ENCODE measurements at places on chromosomes 2 and 18.

DNA sequence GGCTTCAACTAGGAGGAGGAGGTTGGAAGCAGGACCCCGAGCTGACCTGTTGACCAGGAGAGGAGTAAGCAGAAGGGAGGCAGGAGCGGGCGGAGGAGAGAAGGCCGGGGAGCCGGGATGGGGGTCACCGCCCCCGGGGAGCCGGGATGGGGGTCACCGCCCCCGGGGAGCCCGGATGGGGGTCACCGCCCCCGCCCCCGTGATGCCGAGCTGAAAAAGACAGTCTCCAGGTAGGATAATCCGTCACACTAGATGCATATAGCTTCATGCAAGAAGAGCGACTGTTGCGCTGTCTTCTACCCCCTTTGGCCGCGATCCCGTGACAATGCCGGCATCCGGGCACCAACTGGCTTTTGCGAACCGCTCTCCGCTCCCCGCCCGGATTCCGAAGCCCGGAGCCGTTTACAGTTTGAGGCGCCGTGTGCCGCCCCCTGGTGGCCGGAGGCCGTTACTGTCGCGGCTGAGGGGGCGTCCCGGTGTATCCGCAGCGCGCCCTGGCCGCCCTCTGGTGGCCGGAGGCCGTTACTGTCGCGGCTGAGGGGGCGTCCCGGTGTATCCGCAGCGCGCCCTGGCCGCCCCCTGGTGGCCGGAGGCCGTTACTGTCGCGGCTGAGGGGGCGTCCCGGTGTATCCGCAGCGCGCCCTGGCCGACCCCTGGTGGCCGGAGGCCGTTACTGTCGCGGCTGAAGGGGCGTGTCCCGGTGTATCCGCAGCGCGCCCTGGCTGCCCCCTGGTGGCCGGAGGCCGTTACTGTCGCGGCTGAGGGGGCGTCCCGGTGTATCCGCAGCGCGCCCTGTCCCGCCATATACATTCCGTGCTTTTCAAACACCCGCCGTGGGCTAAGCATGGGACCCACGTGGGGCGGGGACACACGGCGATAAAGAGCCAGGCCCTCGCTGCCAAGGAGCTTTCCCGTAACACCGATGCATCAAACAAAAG is 89.6 kb downstream of the ACTR3 start:
- DNase-seq = peak; percentile 57

GRCh38 chr18:49476664-49477411 is 10.2 kb downstream of the C18orf32 start:
- DNase-seq = peak; percentile 86

- no peak for DNase-seq
Measured at GRCh38 chr2:16046649-16047048, 106.3 kb downstream of the MYCN start.

GRCh38 chr2:151051574-151052220 is 210.0 kb downstream of the RBM43 start:
- peak; percentile 66 for DNase-seq

DNA sequence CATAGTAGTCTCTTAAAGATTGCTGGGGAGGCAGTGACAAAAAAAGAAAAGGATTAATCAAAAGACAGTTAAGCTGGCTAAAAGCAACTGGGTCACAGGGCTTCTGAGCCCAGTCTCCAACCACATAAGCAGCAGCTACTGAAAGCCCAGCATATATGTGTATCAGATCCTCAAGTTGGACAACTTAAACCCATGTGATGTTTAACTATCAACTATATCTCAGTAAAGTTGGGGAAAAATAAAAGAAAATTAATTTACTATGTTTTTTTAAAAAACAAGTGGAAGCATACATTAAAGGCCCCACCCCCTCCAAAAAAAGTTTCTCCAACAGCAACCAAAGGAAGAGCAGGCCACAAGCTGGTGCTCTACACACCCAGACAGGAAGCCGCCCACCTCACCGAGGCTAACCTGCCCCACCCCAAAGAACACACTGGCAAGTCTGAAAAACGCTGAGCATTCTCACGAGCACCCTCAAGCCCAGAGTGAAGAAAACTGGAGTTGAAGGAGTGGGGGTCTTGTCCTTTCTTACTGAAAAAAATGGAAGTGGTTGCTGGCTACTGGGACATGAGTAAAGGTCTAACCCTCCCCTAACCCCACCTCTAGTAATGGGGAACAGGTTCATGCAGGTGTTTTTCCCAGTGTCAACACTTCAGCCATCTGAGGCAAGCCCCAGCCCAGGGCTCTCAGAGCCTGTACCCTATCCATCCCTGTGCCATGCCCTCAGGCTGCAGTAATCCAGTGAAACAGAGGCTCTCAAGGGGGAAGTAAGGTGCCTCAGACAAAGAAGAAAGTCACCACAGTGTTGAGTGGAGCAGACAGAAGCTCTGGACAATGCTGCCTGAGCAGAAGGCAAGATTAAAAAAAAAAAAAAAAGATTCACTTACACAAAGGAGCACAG is 106.3 kb downstream of the GYPC start:
- peak; percentile 30 for DNase-seq

DNA sequence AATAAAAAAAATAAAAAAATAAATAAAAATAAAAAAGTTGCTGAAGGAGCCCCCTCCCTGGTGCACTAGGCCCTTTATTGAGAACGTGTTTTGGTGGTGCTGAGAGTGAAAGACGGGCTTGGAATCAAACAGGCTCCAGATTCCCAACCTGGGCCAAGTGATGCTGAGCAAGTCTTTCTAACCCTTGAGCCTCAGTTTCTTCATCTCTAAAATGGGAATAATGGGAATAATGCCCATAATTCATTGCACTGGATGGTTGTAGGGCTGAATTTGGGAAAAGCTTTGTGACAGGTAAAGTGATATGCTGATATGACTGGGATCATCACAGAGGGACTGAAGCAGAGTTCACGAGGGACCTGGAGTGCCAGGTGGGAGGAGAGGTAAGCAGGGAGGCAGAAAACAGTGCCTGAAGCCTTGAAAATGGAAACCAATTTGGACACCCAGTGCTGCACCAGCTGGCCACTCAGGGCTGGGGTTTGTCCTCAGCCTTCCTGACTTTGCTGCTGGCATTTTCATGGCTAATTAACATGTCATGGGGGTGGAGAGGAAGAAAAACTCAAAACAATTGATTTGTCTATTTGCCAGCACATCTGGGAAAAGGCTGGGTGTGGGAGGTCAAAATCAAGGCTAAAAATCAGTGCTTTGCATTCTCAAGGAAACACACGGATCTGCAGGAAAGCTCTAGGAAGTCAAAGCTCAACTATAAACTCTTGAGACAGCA is 241.3 kb downstream of the LOXHD1 start:
- no peak for DNase-seq

DNA sequence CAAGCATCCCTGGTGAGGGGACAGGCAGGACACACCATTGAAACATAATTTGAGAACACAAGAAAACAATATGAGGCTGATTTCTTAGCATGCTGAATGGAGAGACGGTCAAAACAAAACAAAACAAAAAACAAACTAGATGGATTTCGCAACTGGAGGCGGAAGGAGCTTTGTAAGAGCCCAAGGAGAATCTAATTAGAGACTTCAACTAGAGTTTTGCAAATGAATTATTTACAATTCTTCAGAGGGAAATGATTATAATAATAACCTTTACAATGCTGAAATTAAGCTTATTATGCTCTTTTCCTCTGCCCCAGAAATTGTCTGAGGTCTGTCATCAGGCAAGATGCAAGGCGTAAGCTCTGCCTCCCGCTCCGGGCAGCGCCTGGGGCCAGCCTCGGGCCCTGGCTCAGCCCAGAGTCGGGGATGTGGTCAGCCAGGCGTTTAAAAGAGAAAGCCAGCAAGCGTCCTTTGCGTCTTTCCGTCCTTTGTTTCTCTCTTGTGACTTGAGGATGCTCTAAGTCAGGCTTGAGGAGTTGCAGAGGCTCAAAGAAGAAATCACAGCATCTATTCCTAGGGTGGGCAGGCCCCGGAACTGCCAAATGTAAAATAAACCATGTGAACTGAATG is 139.6 kb downstream of the TWIST2 start:
- DNase-seq = no peak

GRCh38 chr18:76499637-76500340 is 4.7 kb upstream of the ZNF516 start:
- DNase-seq = no peak

GRCh38 chr2:36369716-36370115 is 14.1 kb downstream of the CRIM1 start:
- DNase-seq = no peak

GRCh38 chr18:23220355-23220754 is 85.1 kb downstream of the CABLES1 start:
- no peak for DNase-seq

- DNase-seq = no peak
Measured at GRCh38 chr2:163563336-163563735, 172.5 kb downstream of the FIGN start.

- DNase-seq = no peak
Measured at GRCh38 chr18:22176420-22177326, 7.3 kb downstream of the GATA6 start.

DNA sequence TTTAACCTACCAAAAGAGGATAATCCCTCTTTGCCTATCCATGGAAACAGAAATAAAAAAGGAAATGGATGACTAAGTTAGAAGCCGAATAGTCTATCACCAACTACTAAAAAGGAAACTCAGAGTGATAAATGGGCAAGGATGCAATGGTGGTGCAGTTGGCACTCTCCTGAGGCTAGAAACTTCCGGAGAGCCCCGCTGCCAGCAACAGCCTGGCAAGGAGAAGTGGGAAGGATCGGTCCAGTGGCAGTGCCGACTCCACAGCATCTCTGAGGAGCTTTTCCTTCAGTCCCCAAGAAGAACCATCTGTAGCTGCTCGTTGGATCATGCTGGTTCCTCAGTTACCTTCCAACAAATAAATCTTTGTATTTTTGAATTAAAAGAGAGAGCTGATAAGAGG is 74.7 kb downstream of the DPP4 start:
- no peak for DNase-seq

DNA sequence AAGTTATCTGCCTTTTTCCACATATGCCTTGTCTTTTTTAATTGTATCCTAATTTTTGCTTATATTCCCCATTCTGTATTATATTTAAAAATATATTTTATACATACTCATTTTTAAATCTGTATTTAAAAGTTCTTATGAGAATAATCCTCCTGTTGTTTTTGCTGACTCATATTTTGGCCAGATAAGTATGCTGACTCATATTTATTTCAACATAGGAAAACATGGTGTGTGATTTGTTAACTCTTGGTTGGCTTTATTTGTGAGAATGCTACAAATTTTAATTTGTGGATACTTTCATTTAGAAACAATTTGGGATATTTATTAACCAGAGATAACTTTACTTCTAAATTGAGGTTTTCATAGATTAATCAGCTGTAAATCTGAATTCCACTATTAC is 587.7 kb downstream of the CPS1 start:
- peak; percentile 7 for DNase-seq

GRCh38 chr18:58454406-58455061 is 174.4 kb downstream of the ALPK2 start:
- DNase-seq = no peak

- DNase-seq = no peak
Measured at GRCh38 chr2:220665108-220665471, 907.0 kb downstream of the EPHA4 start.

GRCh38 chr2:239640210-239640609 is 239.4 kb upstream of the HDAC4 start:
- no peak for DNase-seq

DNA sequence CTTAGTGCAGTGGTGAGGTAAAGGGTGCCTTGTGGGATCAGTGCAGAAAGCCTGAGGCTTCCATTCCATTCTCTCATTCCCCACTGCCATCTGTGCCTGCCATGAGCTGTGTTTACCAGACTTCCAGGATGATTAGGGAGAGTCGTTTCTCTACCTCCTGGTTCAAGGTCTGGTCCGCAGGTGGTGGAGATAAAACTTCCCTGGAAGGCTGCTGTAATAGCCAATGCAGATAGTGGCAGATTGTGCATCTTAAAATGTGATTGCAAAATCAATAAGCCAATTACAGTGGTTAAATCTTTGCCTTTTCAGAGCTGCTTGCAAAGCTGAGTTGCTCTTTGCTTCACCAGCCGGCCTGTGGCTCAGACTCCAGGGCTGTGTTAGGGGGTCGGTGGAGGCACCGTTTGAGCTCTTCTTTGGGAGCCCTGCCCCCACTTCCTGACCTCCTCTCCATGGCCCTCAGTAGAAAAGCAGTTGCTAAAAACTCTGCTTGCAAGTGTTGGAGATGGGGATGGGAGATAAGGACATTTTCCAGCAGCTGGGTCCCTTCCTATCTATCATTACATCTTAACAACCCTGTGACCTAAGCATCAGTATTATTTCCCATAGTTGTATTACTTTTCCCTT is 95.2 kb upstream of the HS6ST1 start:
- peak; percentile 71 for DNase-seq

DNA sequence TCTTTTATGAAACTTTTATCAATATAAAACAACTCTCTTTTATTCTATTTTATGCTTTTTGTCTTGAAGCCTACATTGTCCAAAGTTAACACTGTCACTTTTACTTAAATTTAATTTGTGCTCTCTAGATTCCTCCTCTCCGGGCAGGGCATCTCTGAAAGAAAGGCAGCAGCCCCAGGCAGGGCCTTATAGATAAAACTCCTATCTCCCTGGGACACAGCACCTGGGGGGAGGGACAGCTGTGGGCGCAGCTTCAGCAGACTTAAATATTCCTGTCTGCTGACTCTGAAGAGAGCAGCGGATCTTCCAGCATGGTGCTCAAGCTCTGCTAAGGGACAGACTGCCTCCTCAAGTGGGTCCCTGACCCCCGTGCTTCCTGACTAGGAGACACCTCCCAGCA is 447.7 kb upstream of the FANCL start:
- DNase-seq = peak; percentile 83

DNA sequence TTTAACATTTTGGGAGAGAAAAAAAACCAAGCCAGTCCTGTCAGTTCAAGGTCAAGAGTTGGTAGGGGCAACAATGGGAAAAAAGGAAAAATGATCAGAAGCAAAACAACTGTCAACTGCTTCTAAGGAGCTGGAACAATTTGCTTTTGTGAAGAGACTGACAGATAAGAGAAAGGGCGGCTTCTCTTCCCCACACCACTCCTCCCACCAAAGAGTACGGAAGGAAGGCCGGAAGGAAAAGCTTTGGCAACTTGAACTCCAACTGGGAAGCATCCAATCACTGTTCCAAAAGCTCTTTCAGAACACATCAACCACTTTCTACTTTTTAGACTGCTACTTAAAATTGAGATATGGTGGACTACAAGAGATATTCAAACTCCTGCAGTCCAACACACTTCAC is 57.8 kb upstream of the NFU1 start:
- DNase-seq = no peak

- DNase-seq = peak; percentile 7
Measured at GRCh38 chr2:235414422-235414821, 79.4 kb upstream of the AGAP1 start.

DNA sequence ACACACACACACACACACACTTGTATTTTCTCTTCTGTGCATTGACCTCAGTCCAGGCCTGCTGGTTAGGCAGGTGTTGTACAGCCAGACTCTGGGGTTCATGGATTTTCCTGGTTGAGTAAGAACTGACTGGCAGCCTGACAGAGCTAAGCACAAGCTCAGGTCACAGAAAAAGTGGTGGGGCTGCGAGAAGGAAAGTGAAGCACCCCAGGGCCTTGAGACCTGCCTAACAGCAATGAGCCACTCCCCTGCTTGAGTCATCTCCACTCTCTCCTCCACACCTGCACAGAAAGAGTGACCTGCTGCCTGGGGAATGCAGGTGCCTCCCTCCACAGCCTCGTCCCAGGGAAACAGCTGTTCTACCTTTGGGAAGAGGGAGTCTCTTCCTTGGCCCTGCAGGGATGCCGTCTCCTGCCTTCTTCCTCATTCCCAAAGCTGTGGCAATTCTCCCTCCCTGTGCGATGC is 91.4 kb upstream of the LGALSL start:
- no peak for DNase-seq

- no peak for DNase-seq
Measured at GRCh38 chr18:66111018-66111417, 360.2 kb downstream of the CDH7 start.

GRCh38 chr18:55781481-55781957 is 193.5 kb upstream of the TCF4 start:
- DNase-seq = peak; percentile 63

Measured in hematopoietic multipotent progenitor cell treated with erythropoietin and hydrocortisone succinate and interleukin-3 and kit ligand, for 4 days (in vitro differentiated cells).